ENCODE measurements at places on chromosomes 2 and 18. TPM values are rescaled to one million over a fixed set of nuclear protein-coding genes. Genes with fewer than 3 reads are reported as not detected.

GRCh38 chr2:96523659-96524481 is 12.7 kb upstream of the ARID5A start:
- no peak for DNase-seq

DNA sequence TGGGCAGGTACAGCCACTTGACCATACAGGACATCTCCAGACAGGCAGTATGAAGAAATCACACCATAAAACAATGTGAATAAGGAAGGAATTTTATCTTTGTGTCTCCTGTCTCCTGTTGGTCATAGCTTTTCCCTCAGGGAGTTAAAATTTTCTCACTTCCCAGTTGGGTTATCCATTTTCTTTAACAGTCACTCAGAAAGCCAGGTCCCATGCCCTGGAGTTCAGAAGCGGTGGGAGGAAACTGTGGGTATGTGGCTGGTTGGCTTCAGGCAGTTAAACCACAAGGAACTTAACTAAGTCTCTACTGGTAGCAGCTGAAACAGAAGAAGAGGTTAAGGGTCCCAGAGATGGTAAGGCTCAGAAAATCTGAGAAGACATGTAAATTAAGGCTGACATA is 6.5 kb upstream of the SMAD2 start:
- DNase-seq: no peak

SLC9A4 gene
- total RNA-seq: not detected

DNA sequence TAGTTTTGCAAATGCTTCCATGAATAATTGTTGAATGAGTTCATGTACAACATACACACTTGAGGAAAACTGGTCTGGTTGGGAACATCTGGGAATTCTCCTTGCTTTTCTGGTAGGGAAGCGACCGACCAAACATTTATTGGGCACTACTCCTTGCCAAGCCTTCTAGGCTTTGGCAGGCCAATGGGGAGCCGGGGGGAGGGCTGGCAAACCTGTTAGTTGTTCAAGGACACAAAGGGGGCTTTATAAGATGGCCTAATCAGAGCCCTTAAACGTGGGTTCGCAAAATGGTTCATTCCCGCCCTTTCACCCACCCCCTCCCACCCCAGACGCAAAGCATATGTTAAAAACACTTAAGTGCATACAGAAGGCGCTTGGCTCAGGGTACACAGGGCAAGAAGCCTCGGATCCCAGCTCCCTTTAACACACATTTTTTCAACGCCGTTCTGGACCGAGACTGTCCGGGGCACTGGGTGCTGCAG is 844 bp upstream of the VSNL1 start:
- DNase-seq: no peak

DNA sequence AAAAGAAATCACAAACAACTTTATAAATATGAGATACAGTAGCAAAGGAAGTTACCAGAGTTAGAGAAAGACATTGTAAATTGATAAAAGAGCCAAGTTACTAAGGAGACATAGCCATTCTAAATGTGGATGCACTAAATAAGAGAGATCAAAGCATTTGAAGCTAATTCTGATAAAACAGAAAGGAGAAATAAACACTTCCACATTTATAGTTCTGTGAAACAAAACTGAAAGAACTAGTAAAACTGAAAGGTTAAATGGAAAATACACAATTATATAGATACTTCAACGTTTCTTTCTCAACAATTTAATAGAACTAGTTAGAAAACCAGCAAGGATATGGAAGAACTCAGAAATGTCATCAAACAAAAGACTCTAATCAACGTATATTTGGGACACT is 309.0 kb upstream of the CDH2 start:
- no peak for DNase-seq

DNA sequence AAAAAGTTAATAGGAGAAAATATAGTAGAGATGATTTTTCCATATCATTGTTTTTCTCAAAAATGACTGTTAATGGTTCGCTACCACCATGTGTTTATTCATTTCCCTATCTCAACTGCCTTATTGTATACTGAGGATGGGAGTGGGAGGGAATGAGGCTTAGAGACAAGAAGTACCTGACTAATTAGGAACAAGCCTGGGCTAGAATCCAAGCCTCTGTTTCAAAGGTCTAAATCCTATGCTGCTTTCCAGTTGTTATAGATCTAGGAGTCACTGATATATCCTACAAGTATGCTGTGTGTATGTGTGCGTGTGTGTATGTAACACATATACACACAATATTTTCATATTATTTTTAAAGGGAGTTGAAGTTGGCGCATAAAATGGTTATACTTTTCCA is 465.9 kb downstream of the EPHA4 start:
- DNase-seq: no peak

SLC5A7 gene
- not detected for total RNA-seq
